Activated gamma-delta T cell (primary cell): ENCODE measurements at places on chromosomes 7 and 10.

- DNase-seq, result no peak
Measured at GRCh38 chr7:33654676-33655075, 250.7 kb upstream of the BMPER start.

DNA sequence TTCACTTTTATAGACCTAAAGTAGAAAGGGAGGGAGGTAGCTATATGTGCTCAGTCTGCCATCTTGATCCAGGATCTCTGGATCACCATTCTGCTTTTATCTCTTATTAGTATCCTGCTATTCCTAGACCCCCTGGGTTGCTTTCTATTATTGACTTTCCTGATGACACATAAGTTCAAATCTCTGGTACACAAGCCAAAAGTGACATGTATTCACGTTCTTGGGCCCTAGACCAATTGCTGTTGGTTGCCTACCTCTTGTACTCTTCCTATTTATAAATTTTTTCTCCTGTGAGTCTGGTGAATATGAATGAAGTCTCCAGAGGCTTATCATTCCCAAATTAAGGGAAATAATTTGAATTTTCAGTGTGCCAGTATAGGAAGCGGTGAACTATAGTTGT is 56.9 kb downstream of the DNMBP start:
- no peak for DNase-seq

DNA sequence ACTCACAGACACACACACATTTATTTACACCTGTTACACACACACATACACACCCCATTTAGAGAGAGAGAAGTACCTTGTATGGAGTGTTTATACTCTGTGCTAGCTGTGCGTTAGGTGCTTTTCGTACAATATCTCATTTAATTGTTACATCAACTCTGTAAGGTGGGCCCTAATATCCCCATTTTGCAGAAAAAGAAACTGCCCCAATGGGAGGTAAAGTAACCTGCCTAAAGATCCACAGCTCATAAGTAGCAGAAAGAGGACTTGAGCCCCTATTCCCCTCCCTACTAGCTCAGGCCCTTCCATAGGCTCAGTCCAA is 23.8 kb upstream of the RBM20 start:
- no peak for DNase-seq

GRCh38 chr10:49165821-49166483 is 22.2 kb downstream of the TMEM273 start:
- DNase-seq, result no peak

DNA sequence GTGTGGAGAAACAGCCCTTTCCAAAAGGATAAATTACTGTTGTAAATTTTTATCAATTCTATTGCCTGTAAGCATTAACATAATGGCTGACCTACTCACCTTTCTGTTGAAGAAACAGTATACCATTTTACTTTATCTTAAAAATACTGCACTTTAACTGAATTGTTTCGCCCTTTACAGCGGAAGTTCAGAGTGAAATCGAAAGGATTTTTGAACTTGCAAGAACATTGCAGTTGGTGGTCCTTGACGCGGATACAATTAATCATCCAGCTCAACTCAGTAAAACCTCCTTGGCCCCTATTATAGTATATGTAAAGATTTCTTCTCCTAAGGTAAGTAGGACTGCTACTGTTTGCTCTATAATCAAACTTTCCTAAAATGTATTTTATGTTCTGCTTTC is 117.5 kb downstream of the NSUN6 start:
- no peak for DNase-seq

DNA sequence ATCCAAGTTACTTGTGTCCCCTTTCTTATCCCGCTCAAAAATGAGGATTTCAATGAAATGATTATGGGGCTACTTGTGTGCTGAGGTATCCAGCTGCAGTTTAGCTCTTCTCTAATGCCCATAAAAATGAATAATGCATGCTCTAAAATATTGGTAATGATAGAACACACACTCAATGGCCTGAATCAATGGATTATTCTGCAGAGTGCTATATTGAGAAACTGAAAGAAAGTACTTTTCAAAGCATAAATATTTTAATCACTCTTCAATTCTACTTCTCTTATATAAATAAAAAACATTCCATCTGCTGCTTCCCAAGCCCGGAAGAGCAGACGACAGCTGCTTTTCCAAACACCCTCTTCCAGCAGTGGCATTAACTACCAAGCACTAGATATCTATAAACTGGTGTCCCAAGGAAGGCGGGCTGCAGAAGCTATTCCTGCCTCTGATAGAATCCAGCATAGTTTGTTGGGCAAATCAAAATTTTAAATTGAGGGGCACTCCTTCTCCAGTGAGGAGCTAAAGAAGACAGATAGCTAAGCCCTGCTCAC is 284.9 kb upstream of the AOAH start:
- DNase-seq, result no peak

- no peak for DNase-seq
Measured at GRCh38 chr10:96651998-96652431, 65.2 kb upstream of the TM9SF3 start.

- DNase-seq, result no peak
Measured at GRCh38 chr10:8696746-8697145, 642.3 kb downstream of the GATA3 start.

- no peak for DNase-seq
Measured at GRCh38 chr7:102912742-102913141, at the start of gene LRRC17. Gene LRRC17 (plus strand): TSS chr7:102913000. CDS start chr7:102933914, 20,914 bp downstream.

DNA sequence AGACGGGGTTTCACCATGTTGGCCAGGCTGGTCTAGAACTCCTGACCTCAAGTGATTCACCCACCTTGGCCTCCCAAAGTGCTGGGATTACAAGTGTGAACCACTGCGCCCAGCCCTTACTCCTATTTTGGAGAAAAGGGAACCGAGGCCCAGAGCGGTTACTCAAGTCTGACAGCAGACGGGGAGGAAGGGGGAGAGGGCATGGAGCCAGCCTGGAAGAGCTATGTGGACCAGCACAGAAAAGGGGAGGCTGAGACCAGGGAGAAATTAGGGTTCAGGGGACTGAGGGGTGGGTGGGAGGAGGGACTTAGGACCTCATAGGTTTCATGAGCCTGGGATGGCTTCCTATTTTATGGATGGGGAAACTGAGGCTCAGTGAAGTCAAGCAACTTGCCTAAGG is 1.5 kb downstream of the SFRP5 start:
- DNase-seq, result no peak

DNA sequence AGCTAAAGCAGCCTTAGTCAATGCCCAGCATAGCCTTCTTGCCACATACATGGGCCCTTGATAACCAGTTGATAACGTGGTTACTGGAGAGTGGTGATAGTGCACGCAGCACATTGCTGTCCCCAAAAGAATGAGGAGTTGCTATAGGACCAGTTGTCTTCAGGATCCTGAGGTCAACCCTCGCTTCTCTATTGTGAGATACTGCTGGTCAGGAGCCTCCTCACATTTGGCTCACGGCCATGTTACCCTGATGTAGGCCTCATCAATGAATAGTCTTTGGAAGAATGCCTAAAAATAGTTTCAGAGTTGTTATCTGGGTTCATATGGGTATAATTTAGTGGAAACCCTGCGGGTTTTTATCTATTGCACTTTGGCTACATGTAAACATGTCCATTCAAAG is 230.7 kb downstream of the VTI1A start:
- no peak for DNase-seq

GRCh38 chr10:114930320-114930719 is 7.7 kb upstream of the TRUB1 start:
- DNase-seq, result no peak

GRCh38 chr7:129210989-129211312 is 13.9 kb upstream of the AHCYL2 start:
- no peak for DNase-seq

DNA sequence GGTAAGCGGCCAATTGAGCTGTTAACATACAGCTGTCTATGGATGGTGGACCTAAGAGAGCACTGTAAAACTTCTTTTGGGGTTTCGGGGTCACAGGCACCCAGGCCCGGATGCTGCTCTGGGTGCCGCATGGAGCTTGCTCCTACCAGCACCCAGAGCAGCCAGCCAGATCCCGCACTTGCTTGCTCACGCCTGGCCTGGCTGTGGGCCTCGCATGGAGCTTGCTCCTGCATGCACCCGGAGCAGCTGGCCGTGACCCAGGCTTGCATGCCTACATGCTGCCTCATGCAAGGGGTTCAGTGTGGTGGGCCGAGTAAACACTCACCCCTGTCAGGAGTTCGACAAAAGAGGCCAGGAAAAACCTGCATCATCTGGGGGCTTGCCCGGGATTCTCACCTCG is 896.9 kb downstream of the SORCS1 start:
- DNase-seq, result no peak

DNA sequence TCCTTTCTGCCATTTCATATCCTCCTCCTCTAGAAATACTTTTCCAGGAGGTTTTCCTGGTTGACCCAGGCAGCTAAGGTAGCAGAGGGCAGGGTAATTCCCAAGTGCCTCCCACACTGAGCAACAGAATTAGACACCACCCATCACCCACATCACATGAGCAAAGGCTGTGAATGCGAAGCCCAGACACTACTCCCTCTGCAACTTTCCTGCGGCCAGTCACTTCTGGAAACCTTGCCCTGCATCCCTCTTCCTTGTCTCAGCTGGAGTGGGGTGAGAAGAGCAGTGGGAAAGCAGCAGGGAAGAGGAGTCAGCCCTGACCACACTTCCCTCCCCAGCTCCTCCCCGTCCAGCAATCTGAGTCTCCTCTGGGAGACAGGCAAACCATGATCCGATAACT is 15.2 kb downstream of the TMEM176B start:
- no peak for DNase-seq
